ENCODE measurements at places on chromosomes 6 and 20. TPM values are rescaled to one million over a fixed set of nuclear protein-coding genes. Genes with fewer than 3 reads are reported as not detected.
A peak's percentile ranks its signal among the peaks of the same experiment; 100 is the strongest.

DNA sequence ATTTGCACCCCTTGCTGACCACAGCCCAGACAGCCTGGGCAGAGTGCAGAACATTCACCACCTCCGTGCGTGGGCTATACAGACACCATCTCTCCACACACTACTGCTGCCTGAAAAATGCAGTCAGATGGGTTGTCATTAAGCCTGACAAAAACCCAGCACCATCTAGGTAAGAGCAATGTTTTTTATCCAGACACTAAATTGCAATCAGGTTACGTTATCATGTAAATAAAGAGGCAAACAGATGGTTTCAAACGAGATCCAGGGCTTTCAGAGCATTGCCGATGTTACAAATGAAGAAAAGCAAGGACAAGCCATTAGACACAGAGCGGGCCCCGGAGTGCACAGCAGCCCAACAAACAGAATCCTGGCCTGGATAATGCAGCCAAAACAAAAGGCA is 269.6 kb downstream of the PKHD1 start:
- no peaks in the 10 kb centered on the region for H3K27me3 ChIP-seq
- H3K4me1 ChIP-seq: no peaks in the 10 kb centered on the region
- no peak overlapping the region for H3K27ac ChIP-seq

GRCh38 chr6:160917572-160917971 is 74.0 kb upstream of the MAP3K4 start:
- H3K4me3 ChIP-seq: no peak overlapping the region
- no peaks in the 10 kb centered on the region for H3K27me3 ChIP-seq
- H3K27ac ChIP-seq: no peak overlapping the region
- H3K4me1 ChIP-seq: no peaks in the 10 kb centered on the region
- no peaks in the 10 kb centered on the region for H3K36me3 ChIP-seq

- H3K4me3 ChIP-seq: no peak overlapping the region
- DNase-seq: no peak
- no peaks in the 10 kb centered on the region for H3K4me1 ChIP-seq
- H3K27me3 ChIP-seq: no peaks in the 10 kb centered on the region
Observed at GRCh38 chr6:20778459-20778858, 244.2 kb downstream of the CDKAL1 start.

- H3K4me1 ChIP-seq: no peaks in the 10 kb centered on the region
- no peak overlapping the region for H3K27ac ChIP-seq
- no peaks in the 10 kb centered on the region for H3K36me3 ChIP-seq
- H3K27me3 ChIP-seq: no peaks in the 10 kb centered on the region
- no peak overlapping the region for H3K4me3 ChIP-seq
- no peak for DNase-seq
Observed at GRCh38 chr20:9352739-9353138, 161.7 kb upstream of the LAMP5 start.

DNA sequence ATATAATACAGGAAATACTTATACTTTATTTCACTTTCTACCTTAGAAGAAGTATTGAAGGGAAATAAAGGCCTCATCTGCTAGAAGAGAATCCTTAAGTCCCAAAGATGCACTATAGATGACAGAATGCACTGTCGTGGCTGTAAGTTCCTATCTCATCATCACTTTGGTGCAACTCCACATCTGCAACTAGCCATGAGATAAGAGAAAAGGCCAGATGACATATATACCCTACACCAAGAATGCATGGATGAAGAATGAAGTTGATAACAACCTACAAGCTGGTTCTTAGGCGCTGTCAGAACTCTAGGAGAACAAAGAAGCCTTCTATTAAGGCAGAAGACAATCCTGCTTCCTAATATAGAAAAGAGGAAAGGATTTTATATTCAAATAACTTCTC is 11.6 kb upstream of the PLN start:
- no peaks in the 10 kb centered on the region for H3K36me3 ChIP-seq
- no peak overlapping the region for H3K27ac ChIP-seq
- H3K4me3 ChIP-seq: no peak overlapping the region
- DNase-seq: no peak
- no peaks in the 10 kb centered on the region for H3K27me3 ChIP-seq

DNA sequence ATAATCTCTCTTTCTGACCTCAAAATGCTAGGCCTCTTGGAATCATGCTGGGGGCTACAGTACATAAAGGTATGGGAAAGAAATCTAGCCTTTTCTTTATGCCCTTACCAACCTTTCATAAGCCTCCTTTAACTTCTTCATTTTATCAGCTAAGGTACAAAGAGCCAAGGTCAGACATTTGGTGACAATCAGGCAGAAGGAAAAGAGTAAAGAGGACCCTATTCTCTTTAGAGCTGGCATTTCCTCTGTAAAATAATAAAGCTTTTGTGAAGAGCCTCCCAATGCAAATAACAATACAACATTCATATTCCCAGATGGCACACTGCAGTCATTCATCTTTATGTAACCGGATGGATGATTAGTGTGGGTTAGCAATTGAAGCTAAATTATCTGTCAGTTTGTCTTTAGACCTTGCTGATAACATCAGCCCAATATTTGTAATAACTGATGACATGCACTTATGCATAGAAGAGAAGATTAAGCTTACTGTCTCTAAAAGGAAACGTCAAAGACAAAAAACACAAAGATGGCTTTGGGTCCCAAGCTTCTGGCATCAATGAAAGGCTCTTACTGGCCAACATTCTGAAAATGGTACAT is 163.1 kb downstream of the IBTK start:
- H3K36me3 ChIP-seq: no peaks in the 10 kb centered on the region
- no peak for DNase-seq
- H3K27me3 ChIP-seq: no peaks in the 10 kb centered on the region
- no peaks in the 10 kb centered on the region for H3K4me1 ChIP-seq

DNA sequence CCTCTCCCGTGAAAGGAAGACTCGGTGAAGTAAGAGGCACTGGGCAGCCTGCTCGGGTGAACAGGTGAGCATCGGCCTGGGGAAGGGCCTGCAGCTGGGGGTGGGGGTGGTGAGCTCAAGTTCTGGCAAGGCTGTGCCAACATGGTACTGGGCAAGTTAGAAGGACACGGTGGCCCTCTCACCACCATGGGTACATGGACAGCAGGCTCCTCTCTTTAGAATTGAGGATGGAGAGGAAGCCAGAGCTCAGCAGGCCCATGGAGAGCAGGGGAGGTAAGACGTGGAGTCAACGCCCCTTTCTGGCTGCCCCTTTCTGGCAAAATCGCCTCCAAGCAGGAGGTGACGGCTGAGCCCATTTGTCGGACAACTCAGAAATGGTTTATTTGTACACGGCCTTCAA is 135.6 kb downstream of the ANKRD60 start:
- no peak overlapping the region for H3K27ac ChIP-seq
- H3K4me3 ChIP-seq: no peak overlapping the region
- H3K36me3 ChIP-seq: no peaks in the 10 kb centered on the region
- H3K27me3 ChIP-seq: no peaks in the 10 kb centered on the region

DNA sequence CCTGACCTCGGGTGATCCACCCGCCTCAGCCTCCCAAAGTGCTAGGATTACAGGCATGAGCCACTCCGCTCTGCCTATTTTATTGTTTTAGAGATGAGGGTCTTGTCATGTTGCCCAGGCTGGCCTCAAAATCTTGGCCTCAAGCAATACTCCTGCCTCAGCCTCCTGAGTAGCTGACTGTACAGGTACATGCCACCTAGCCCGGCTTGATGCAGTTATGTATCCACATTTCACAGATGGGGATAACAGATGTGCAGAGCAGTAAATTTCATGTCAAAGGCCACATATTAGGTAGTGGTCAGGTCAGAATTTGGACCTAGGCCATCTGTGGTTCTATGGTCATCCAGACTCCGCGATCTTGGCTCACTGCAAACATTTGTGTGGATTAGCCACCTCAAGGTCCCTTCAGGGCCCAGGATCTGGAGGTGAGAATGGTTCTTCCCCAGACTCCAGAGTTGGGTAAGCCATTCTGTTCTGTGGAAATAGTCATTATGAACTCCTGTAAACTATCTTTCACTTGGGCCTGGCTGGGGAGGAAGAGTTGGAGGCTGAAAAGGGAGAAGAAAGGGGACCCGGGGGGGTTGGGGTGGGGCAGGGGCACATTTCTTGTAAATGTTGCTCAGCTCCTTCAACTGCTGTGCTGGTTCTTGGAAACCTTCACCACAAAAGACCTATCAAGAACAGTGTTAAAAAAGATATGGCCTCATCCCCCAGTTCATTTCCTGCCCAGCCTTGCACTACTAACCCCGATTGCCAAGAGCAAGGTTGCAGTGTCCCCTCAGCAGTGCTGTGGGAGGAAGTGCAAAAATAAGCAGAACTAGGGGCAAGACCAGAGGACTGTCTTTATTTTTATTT is 13.0 kb downstream of the PIM1 start:
- no peaks in the 10 kb centered on the region for H3K4me1 ChIP-seq
- no peaks in the 10 kb centered on the region for H3K36me3 ChIP-seq
- DNase-seq: no peak
- H3K27me3 ChIP-seq: no peaks in the 10 kb centered on the region

GRCh38 chr20:57601211-57601570 is 19.0 kb downstream of the ZBP1 start:
- no peaks in the 10 kb centered on the region for H3K36me3 ChIP-seq
- no peaks in the 10 kb centered on the region for H3K27me3 ChIP-seq
- no peak for DNase-seq
- no peak overlapping the region for H3K4me3 ChIP-seq

DNA sequence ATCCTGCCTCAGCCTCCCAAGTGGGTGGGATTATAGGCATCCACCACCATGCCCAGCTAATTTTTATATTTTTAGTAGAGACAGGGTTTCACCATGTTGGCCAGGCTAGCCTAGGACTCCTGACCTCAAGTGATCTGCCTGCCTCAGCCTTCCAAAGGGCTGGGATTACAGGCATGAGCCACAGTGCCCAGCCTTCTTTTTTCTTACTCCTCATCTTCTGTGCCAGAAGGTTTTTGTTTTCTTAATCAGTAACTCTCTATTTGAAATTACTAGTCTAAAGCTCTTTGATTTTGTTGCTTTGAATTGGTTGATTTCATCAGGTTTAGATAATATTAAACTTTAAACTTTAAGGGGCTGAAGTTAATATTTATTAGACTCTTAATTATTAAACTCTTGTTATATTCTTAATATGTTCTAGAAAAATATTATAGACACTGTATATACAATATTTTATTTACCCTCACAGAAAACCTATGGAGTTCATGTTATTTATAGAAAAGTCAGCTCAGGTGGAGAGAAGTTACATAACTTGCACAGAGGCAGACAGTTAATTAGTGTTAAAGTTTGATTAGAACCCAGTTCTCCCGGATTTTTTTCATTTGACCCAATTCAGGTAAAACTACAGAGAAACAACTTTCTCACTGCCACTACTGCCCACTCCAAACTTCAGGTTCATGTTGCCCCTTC is 177.4 kb upstream of the SGK1 start:
- H3K27me3 ChIP-seq: no peaks in the 10 kb centered on the region
- H3K27ac ChIP-seq: no peak overlapping the region
- no peaks in the 10 kb centered on the region for H3K36me3 ChIP-seq
- H3K4me3 ChIP-seq: no peak overlapping the region

DNA sequence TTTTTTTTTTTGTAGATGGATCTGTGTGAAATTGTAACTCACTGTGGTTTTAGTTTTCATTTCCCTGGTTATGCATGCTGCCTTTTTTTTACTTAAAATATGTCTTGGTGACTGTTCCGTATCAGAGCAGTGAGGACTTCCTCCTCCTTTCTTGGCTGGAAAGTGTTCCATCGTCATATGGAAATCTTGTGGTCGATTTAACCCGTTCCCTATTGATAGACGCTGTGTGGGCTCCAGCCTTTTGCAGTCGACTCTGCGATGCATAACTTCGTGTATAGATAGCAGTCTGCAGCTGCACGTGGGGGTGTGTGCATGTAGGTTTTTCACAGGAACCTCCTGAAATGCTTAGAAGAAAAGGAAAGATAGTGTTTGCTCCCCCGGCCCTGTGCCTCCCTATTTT is 28.1 kb upstream of the PNPLA1 start:
- no peak overlapping the region for H3K27ac ChIP-seq
- no peak for DNase-seq
- no peaks in the 10 kb centered on the region for H3K4me1 ChIP-seq
- H3K27me3 ChIP-seq: no peaks in the 10 kb centered on the region
- no peaks in the 10 kb centered on the region for H3K36me3 ChIP-seq

DNA sequence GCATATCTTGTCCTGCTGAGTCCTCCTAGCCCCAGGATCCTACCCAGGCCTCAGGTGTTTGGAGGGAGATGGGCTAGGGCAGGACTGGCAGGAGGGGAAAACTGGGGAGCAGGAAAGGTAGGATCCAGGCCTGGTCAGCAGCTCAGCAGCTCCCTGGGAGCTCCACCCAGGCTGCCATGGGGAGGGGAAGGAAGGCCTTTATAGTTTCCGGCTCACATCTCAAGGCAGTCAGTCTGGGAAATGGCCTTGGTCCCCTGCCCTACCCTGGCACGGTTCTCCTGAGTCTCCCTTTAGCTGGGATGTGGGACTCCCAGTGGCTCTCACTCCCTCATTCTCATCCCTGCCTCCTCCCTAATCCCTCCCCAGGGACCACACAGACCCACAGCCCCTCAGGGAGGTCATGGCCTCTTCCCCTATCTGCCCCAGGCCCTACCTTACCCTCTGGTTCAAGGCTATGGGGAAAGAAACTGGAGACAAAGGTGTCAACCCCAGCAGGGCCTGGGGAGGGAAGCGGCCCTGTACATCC is 1.6 kb downstream of the SLC44A4 start:
- H3K36me3 ChIP-seq: no peaks in the 10 kb centered on the region
- DNase-seq: no peak
- H3K4me1 ChIP-seq: peaks cover 15% of the 10 kb centered on the region
- H3K27ac ChIP-seq: peak overlapping the region; percentile 98
- peak overlapping the region; percentile 60 for H3K4me3 ChIP-seq

- H3K4me3 ChIP-seq: no peak overlapping the region
- no peak overlapping the region for H3K27ac ChIP-seq
- no peaks in the 10 kb centered on the region for H3K36me3 ChIP-seq
- H3K4me1 ChIP-seq: no peaks in the 10 kb centered on the region
- DNase-seq: no peak
- no peaks in the 10 kb centered on the region for H3K27me3 ChIP-seq
Observed at GRCh38 chr6:74939721-74940620, 265.9 kb downstream of the COL12A1 start.

DNA sequence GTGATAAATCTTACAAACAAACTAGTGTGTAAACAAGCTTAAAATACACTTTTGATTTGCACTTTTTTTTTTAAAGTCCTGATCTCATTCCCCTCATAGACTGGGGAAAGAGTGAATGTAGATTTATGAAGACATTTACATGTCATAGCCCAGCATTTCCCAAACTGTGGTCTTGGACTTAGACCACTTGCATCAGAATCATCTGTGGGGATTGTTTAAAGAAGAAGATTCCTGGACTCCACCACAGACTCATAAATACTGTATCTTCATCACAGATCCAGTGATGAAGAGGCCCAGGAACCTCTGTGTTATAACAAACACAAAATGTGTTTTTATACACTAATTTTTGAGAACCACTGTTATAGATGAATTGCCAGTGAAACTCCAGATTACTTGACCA is 99.5 kb downstream of the KCNQ5 start:
- no peaks in the 10 kb centered on the region for H3K4me1 ChIP-seq
- no peaks in the 10 kb centered on the region for H3K36me3 ChIP-seq
- no peak for DNase-seq
- no peak overlapping the region for H3K27ac ChIP-seq
- H3K27me3 ChIP-seq: no peaks in the 10 kb centered on the region
- no peak overlapping the region for H3K4me3 ChIP-seq

The LY6G6D gene
- not detected for total RNA-seq

The DOK5 gene
- 0.14 TPM for total RNA-seq
